Activated T-helper 1 cell treated with anti-CD3 and anti-CD28 coated beads, Interleukin-2, amount 50 U/mL, for 16 hours (primary cell): ENCODE measurements at places on chromosomes 2 and 18.

DNA sequence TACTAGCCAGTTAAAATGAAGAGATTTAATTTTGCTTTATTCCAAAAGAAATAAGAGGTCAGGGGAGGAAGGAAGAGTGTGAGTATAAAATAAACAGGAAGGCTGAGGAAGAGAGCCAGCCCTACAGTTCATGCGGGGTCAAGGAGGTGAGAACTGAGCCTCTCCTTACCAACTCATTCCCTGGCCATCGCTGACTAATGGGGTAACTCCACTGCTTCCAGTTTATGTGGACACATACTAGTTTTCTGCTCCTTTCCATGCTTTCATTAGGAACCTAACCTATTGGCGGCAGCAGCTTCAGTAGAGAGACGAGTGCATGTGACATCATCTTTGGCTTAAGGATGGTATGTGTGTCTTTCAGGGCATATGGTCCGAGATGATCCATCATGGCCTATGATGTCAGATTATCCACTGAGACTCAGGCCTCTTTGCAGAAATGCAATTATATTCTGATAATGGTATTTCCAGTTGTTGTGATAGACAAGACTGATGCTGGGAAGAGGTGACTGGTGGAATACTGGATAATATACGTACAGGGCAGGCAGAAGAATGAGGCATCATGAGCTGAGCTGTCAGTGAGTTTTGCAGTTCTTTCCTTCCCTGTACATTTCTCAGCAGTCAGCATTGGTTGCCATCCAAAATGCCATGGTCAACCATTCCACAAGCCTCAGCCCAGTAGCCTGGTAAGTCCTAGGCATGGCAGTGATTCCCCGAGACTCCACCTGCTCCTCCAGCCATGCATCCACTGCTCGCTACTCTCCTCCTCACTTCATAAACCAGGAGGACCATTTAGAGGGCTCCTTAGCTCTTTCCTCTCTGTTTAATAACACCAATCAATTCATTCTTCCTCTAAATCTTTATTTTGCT, 184.6 kb upstream of the OSR1 start:
- DNase-seq = no peak

DNA sequence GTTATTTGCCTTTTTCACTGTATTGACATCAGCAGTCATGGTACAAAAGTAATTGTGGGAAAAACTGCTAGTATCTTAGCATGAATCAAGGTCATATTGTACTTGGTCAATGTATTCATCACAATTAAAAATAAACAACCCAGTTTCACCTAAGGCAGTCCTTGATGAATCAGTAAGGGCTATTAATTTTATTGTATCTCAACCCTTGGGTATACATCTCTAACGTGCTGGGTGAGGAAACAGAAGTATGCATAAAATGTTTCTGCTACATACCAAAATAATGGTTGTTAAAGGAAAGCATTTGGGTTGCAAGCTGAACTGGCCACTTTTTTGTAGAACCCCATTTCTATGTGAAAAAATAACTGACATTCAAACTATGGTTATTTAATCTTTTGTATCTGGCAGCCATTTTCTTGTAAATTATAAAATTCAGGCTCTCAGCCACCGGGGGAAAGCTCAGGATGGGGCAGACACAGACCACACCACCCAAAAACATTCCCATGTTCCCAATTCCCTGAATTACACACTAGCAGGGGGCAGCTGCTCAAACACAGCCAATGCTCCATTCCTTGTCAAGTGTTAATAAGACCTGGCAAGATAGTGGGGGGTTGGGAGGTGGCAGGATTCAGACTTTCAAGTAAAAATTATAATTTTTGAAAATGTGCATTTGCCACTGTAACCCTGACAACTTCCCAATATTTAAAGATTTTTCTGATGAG, 49.3 kb downstream of the OLA1 start:
- DNase-seq = no peak

DNA sequence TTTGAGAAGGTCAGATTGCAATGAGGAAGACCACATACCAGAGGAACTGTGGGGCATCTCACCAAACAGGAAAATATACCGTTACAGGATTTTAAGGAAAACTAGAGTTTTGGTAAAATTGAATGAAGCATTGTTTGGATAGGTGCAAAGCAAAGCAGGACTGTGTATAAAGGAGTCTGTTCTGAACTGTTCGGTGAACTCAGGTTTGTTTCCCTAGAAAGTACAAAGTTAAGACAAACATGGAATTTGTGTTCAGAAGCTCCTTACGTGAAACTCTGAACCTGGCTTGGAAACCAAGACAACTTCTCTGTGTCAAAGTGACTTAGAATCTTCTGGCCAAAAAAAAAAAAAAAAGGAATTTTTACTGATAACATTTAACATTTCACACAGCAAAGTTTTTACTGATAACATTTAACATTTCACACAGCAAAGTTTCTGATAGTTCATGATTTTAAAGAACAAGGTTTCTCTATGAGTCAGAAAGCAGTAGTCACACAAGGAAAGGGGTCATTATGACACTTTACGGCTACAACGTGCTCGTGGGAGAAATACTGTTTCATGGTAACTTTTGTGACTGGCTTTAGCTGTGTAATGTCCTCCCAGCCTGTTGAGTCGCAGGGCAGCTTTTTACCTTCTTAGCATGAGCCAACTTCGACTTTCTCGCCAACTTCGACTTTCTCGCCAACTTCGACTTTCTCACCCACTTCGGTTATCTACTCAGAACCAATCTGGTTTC, 21.2 kb upstream of the TET3 start:
- DNase-seq = no peak

- no peak for DNase-seq
These were observed 277.5 kb downstream of the DYSF start for GRCh38 chr2:71730785-71731383.

GRCh38 chr18:29161429-29161828, 984.5 kb upstream of the CDH2 start:
- no peak for DNase-seq

DNA sequence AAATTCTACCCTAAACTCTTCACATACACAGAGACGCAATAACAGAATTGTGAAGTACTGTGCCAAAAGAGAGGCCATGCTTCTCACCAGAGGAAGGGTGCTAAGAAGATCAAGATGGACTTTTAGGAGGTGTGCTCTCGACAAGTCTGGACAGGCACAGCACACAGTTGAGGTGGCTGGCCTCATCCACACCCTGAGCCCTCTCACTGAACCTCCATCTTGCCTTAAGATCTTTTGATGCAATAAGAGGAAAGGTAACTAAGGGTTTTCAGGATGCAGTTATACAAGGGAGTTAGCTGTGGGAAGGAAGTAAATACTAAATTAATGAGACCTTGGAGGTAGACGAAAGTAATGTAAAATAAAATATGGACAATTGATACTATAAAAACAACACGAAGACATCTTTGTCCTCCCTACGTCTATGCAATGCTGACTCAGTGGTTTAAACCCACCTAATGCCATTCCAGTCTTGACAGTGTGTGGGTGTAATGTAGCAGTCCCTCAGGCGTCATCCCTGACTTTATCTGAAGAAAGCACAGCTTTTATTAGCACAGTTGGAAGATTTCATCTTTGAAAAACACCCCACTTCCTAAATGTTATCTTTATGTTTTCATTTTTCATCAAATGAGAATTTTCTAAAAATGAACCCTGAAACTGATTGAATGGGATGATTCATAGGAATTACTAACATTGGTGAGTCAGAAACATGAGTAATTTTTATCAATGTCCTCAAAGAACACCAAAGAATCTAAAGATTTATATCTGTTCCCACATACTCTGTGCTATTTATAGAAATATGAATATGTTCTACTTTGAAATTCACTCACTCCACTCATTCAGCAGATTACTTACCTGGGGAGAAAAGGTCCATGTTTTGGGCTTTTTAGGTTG, 34.0 kb upstream of the MALL start:
- no peak for DNase-seq

DNA sequence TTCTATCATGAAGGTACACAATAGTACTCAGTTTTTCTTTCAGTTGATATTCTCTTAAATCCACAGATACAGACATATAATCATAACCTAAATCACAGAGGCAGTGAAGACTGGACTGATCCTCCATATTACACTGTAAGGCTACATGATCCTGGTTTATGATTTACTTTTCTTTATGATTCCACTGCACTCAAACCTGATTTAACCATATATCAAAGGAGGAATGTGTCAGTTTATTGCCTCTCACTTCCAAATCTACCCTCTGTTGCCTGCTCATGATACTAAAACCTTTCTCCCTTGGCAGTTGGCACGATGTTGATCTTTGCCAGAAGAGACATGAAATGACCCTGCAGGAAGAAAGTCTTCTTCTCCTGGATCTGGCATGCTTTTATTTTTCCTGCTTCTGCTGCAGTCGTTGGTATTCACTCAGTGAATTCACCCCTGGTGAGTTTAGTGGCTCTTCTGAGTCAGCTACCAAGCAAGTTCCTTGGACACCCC, 426.4 kb downstream of the MBD2 start:
- DNase-seq = no peak

- no peak for DNase-seq
These were observed 392.4 kb downstream of the TXNL1 start for GRCh38 chr18:56245866-56246580.

- DNase-seq = no peak
These were observed 52.2 kb downstream of the ACKR3 start for GRCh38 chr2:236621786-236622185.

DNA sequence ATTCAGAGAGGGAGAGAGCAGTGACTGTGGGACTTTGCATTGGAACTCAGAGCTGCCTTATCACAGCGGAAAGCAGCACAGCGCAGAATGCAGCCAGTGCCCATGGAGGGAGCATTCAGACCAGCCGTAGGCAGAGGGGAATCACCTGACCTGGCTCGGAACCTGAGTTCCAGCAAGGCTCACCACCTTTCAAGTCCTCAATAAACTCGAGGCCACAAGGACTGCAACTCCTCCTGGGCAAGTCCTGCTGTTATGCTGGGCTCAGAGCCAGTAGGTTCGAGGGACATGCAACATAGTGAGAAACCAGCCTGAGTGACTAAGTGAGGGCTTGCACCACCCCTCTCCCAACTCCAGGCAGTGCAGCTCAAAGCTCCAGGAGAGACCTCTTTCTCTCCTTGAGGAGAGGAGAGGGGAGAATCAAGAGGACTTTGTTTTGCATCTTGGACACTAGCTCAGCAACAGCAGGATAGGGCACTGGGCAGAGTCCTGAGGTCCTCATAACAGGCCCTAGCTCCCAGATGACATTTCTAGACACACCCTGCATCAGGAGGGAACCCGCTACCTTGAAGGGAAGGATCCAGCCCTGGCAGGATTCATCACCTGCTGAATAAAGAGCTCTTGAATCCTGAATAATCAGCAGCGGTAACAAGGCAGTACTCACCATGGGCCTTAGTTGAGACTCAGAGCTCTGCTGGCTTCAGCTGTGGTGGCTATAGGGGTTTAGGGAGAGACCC, 136.8 kb upstream of the OTOS start:
- DNase-seq = no peak

DNA sequence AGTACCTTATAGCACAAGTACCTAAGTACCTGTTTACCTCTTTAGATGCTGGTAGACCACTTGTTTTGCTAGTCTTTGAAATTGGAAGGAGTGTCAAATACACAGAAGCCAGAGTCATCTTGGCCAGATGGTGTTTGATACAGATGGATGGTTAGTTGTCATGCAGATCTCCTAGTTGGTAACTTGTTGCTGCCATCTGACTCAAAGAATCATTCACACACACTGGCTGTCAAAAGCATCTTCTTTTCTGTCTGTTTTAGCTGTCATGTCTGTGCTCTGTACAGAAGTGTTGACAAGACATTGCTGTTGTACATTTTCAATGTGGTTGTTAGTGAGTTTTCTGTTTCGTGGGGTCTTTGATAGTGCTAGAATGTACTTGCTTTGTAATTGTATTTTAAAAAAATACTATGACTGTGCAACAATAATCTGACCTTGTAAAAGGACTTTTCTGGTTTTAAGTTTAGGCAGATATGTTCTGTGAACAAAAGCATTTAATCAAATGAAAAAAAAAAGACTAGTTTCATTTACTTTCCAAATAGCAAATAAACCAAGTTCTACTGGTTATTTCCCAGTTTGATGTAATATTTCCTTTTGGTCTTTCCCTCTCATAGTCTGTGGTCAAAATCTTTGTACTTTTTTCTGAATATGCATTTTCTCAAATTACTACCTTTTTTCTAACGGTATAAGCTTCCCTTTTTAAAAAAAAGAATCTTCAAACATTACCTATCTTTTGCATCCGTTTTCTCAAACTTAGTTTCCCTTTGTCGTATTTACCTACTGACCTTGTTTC, 39.9 kb downstream of the TANK start:
- DNase-seq = no peak

DNA sequence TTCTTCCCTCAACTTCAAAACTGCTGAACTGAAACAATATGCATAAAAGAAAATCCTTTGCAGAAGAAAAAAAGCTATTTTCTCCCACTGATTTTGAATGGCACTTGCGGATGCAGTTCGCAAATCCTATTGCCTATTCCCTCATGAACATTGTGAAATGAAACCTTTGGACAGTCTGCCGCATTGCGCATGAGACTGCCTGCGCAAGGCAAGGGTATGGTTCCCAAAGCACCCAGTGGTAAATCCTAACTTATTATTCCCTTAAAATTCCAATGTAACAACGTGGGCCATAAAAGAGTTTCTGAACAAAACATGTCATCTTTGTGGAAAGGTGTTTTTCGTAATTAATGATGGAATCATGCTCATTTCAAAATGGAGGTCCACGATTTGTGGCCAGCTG, 8.4 kb downstream of the HOXD8 start:
- DNase-seq = no peak

DNA sequence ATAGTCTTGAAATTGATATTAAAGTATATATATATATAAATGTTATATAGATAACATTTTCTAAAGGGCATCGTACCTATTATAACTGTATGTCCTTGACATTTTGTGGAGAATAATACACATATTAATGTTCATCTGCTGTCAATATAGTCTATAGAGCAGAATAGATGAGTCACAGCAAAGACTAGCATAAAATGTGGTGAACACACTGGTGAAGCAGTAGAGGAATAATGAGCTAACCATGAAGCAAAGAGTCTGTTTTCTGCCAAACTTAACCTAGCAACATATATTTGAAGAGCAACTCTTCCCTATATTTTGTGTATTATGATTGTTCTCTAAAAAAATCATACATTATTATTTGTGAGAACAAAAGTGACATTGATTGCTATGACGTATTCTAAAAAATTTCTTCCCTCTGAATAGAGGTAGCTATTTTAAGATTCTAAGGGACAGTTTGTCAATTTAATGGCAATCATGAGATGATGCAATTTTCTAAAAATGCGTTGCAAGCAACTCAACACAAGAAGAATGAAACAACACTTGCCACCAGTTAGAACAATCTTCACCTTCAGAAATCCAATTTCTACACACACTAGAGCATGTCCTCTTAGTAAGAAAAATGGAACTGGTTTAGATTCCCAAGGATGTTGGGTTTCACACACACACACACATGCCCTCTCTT, 22.0 kb downstream of the DOCK10 start:
- no peak for DNase-seq
